ENCODE measurements at places on chromosomes 4 and X.

- no peak for DNase-seq
Measured at GRCh38 chr4:153988492-153989363, 199.8 kb upstream of the SFRP2 start.

DNA sequence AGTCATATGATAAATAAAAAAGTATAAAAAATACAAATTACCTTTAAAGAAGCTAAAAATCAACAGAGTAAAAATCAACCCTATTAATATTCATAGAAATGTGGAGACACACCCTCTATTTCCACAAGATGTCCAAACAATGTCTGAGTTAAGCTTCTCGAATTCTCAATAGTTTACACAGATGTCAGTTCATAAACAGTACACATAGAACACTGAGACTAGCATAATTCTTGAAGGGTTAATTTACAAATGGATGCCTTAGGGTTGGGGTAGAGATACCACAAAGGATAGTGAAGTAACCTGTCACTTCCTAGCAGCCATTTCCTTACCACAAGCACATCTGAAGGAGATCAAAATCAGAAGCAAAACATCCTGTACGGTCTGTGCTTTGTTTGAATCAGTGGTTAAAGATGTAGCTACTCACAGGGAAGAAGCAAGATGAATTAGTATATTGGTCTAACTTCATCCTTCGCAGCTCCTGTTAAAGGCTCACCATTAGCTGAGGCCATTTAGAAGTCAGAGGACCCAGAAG lies 2393.9 kb downstream of the ARAP2 start:
- no peak for DNase-seq

DNA sequence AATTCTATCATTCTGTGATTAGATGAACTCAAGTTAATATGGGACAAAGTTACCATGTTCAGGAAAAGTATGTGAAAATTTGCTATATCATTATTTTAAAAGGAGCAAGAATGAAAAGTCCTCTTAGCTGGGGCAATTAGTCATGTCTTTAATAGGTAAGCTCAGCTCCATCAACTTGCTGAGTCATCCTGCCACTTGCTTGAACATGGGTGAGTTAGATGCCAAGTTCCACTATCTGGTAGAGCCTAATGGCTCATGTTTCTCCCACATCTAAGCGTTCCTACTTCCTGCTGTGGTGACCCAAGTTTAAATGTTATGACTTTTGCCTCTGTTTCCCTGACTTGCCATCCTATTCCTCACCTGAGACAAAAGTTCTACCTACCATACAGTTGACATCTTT lies 276.8 kb downstream of the ZNF674 start:
- no peak for DNase-seq

DNA sequence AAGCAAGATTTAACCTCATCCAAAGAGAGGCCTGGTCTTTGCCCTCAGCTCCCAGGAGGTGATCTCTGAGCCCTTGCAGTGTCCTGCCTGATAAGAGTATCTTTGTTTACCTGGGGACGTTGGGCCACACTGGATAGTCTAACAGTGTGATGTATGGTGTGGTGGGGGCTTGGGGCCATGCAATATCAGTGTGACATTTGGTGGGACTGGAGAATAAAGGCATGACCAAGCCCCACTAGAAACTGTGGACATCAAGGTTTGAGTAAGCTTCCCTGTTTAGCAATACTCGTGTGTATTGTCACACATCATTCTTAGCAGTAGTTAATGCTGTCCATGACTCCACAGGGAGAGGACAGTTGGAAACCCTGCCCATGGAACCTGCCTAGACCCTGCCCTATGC lies 34.4 kb downstream of the BBS12 start:
- no peak for DNase-seq

DNA sequence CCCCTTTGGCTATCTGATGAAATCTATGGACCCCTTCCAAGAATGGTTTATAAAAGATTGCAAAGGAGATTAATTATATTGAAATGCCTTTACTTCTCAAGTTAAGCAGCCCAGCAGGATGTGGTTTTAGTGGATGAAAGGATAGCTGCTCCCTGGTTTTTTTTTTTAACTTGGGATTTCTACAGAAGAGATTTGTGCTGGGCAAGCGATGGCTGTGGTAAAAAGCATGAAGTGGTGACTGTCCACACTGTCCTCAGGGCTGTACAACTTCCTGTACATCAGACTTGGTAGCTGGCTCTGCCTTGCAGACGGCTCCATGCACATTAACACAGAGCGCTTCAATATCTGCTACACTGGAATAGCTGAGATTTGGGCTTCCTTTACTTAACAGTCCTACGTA lies 321.7 kb downstream of the DHX15 start:
- DNase-seq: no peak

- DNase-seq: peak; percentile 16
Measured at GRCh38 chr4:71009890-71010588, 16.6 kb downstream of the DCK start.

- DNase-seq: no peak
Measured at GRCh38 chr4:149465955-149466354, 349.7 kb downstream of the IQCM start.

- DNase-seq: no peak
Measured at GRCh38 chr4:66741081-66741480, 804.2 kb downstream of the CENPC start.

DNA sequence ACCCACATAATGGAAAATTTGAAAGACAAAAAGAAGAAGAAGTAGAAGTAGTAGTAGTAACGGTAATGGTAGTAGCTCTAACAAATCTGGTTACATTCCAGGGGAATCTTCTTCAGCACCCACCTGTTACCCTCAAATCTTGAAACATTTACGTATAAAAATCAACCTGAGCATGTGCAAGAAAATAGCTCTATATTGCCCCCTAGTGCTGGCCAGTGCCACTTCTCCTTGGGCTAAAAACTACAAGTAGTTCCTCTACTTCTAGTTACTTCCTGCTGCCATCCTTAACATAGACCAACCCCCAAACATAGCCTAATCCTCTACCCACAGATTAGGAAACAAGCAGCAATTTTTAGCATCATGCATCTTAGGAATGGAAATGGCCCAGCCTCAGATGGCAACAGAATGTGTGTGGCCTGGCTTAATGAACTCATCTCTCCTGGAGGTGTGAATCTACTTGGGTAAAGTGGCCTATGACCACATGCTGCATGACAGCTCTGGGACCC lies 3.1 kb downstream of the PDGFC start:
- no peak for DNase-seq

- DNase-seq: no peak
Measured at GRCh38 chrX:103063918-103064434, at the start of gene BEX1. BEX1 (minus strand) TSS chrX:103064171; CDS start chrX:103063274, 897 bp downstream.

DNA sequence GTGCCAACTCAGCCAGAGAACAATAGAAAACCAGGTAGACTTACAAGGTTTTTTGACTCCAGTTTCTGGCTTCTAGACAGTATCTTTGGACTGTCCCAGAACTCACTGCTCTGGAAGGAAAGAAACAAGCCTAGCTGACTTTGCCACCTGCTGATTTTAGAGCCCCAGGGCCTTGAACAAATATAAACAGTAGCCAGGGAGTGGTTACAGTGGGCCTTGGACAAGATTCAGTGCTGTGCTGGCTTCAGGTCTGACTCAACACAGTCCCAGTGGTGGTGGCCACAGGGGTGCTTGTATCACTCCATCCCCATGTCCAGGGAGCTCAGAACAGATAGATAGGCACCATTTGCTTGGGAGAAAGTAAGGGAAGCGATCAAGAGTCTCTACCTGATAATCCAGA lies 694.1 kb upstream of the ADGRL3 start:
- DNase-seq: no peak

DNA sequence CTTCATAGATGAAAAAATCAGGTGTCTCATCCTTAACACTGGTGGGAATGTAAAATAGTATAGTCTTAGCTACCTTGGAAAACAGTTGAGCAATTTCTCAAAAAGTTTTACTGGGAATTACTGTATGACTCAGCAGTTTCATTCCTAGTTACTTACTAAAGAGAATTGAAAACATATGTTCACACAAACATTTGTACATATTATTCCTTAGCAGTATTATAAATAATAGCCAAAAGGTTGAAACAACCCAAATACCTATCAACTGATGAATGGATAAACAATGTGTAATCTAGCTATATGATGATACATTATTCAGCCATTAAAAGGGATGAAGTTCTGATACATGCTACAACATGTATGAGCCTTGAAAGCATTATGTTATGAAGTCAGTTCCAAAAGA lies 41.7 kb downstream of the RBM46 start:
- peak; percentile 53 for DNase-seq

GRCh38 chr4:46986922-46987638 lies 6.3 kb downstream of the GABRA4 start:
- no peak for DNase-seq

DNA sequence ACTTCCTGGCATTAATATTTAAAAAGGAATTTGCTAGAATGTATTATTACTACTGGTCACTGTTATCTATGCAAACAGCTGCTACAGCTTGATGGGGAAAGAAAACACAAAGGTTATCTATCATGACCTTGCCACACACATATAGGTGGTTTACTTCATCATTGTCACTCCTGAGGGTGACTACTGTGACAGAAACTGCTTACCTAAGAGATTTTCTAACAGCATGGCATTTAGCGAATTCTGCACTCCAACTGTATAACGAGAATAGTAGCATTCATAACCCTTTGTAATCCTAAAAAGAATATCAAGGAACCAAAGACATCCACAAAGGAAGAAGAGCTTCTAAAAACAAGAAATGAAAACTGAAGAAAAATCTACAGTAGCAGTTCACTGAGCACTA lies 74.6 kb upstream of the SPOCK3 start:
- DNase-seq: no peak

- no peak for DNase-seq
Measured at GRCh38 chr4:2267841-2268240, 5.9 kb upstream of the MXD4 start.

GRCh38 chr4:26458157-26458561 lies 32.1 kb downstream of the CCKAR start:
- no peak for DNase-seq

- DNase-seq: peak; percentile 92
Measured at GRCh38 chr4:145734576-145735346, 54.8 kb downstream of the C4orf51 start.

DNA sequence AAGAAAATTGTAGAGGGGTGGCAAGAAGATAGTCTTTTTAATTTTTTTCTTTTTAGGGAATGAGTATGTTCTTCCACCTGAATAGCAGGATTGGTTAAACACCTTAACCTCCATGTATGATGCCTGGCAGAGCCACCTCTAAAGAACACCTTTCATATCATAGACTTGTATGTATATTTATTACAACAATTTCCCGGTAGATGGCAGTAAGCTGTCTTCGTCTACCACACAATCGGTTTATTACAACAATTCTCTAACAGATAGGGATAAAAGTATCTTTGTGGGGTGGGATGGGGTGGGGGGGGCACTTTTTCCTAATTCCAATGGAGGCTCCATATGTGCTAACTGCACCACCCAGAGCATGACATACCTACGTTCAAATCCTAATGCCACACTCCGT lies 255.5 kb downstream of the LDB2 start:
- no peak for DNase-seq

- DNase-seq: no peak
Measured at GRCh38 chr4:90648791-90649190, 521.6 kb downstream of the CCSER1 start.

- no peak for DNase-seq
Measured at GRCh38 chr4:127558088-127558487, 74.7 kb upstream of the INTU start.

GRCh38 chr4:110344165-110344564 lies 131.8 kb upstream of the ENPEP start:
- DNase-seq: no peak

DNA sequence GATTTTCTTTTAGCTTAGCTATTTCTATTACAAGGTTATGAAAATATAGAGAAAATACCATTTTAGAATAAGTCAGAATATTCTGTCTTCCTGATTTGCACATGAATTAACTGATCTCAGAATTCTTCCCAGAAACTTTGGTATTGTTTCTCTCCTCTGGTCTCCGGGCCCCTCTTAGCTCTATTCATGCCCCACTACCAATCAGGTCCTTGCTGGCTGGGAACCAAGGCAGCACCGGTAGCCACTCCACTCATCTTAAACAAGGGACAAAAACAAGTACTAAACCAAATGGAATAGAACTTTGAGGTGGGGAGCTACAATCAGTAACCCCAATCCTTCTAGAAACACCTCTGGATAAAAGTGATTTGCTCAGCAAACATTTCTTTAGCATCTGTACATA lies 64.3 kb downstream of the GPC3 start:
- DNase-seq: no peak

DNA sequence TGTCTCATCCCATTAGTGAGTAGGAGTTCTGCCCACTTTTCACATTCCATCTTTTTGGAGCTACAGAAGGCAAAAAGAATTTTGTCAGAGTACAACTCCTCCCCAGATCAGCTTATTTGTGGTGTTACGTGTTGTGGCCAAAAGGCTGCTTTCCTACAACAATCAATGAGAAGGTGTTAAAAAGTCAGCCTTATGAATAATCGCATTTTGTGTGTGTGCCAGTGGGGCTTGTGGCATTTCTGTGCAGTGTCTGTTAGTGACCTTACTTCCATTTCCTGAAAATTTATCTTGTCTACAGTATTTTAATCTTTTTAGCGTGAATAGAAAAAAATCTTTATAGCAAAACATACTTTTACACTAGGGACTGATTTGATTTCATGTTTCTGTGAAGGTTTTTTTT lies 458.3 kb upstream of the LCORL start:
- no peak for DNase-seq

- DNase-seq: no peak
Measured at GRCh38 chr4:102792361-102792936, 31.7 kb upstream of the MANBA start.

DNA sequence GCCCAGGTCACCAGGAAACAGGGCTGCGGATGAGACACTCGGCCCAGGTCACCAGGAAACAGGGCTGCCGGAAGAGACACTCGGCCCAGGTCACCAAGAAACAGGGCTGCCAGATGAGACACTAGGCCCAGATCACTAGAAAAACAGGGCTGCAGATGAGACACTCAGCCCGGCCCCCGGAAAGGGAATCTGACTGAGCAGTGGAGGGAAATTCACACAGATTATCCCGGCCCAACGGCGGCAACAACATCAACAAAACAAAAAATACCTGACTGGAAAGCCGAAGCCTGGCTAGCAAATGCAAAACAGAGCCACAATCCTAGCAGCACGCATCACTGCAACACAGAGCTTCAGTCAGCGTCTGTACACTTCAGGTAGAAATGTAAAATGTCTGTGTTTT lies 20.7 kb downstream of the AFAP1 start:
- no peak for DNase-seq

Data from amniotic stem cell (primary cell).